Endothelial cell (in vitro differentiated cells): ENCODE measurements at places on chromosomes 1 and 21. TPM values are rescaled to one million over a fixed set of nuclear protein-coding genes. Genes with fewer than 3 reads are reported as not detected.

- no peaks in the 10 kb centered on the region for H3K27me3 ChIP-seq
- H3K4me1 ChIP-seq: no peaks in the 10 kb centered on the region
- no peak overlapping the region for H3K27ac ChIP-seq
- no peaks in the 10 kb centered on the region for H3K36me3 ChIP-seq
These were observed 32.1 kb upstream of the DDAH1 start for GRCh38 chr1:85496941-85497582.

DNA sequence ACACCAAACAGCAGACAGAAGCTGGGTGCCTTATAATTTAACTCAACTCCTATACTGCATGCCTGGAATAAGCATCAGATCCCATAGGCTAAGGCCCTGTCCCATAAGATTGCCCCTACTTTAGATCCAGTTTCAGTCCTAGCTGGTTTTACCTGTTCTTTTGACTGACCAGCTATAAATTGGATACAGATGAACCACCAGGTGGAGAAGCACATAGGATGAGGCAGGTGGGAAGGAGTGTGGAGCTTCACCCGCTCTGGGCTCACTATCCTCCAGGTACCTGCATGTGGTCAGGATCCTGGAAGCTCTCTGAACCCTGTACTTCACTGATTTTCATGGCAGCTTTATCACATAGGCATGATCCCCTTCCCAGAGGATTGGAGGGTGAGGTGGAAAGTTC, 51.3 kb downstream of the MAST2 start:
- H3K27ac ChIP-seq: no peak overlapping the region
- peaks cover 5% of the 10 kb centered on the region for H3K36me3 ChIP-seq

DNA sequence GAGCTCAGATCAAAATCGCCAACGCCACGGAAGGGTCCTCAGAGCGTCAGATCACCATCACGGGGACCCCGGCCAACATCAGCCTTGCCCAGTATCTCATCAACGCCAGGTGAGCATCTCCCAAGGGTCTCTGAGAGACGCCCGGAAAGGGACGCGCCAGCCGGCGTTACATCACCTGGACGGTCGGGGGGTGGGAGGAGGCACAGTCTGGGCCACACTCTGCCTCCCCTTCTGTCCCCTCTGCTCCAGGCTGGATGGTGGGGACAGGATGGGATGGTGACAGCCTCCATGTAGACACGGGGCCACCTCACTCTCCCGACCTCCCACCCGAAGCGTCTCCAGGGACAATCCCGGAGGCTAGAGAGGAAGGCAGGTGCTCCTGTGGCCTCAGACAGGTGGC, 41.5 kb upstream of the COL6A1 start:
- H3K36me3 ChIP-seq: peaks cover 8% of the 10 kb centered on the region
- no peak for DNase-seq
- no peak overlapping the region for H3K27ac ChIP-seq
- H3K4me1 ChIP-seq: no peaks in the 10 kb centered on the region

DNA sequence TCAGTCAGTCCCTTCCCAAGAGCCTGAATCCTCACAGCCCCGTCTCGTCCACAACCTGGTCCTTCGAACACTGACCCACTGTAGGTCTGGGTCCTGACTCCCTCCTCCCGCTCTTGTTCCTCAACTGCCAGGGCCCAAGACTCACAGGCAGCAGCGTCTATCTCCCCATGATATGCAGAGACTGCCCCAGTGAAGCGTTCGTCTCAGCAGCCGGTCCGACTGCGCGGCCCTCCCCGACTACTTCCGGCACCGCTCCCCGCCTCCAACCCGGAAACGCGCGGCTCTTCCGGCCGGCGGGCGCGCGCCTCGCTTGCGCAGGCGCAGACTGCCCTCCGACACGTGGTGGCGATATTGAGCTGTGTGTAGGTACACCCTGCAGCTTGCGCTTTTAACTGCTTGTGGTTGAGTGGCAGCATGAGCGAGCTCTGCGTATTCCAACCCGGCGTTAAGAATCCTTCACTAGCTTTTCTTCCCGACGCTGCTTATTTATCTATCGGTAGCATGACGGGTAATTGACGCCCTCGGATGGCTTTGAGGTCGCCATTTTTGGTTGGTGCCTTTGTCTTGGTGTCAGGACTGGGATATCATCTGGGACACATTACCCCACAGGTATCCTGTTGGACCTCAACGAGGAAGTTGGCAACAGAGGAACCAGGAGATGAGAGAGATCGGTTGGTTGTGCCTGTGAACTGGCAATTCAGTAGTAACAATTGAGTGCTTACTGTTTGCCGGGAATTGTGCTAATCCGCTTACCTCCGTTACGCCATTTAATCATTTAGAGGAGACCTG, at the start of gene TAF12:
Gene TAF12 (minus strand): TSS at position 221 of the 789 bp plus-strand sequence. CDS start 20,986 bp downstream, outside the sequence.
- H3K4me3 ChIP-seq: peak within 1 kb of the TSS; percentile 100
- H3K27ac ChIP-seq: peak within 1 kb of the TSS; percentile 98
- peak; percentile 93 for DNase-seq
- H3K4me1 ChIP-seq: peaks cover 22% of the 10 kb centered on the region
- H3K36me3 ChIP-seq: peaks cover 4% of the 10 kb centered on the region

Gene UBASH3A
- total RNA-seq: not detected

Gene RASAL2
- 82.1 TPM for total RNA-seq
